ENCODE measurements at places on chromosomes 5 and 9.
A peak's percentile ranks its signal among the peaks of the same experiment; 100 is the strongest.

- no peak for DNase-seq
Observed at GRCh38 chr5:133360693-133361472, 251.5 kb downstream of the FSTL4 start.

- no peak for DNase-seq
Observed at GRCh38 chr5:140806834-140807775, at the start of gene PCDHA4. PCDHA4 (plus strand) TSS chr5:140807068.

- no peak for DNase-seq
Observed at GRCh38 chr5:39158786-39159185, 60.6 kb downstream of the FYB1 start.

- DNase-seq = no peak
Observed at GRCh38 chr9:93031629-93032430, 26.7 kb upstream of the SUSD3 start.

GRCh38 chr9:101463397-101463796, 27.8 kb upstream of the ALDOB start:
- no peak for DNase-seq

DNA sequence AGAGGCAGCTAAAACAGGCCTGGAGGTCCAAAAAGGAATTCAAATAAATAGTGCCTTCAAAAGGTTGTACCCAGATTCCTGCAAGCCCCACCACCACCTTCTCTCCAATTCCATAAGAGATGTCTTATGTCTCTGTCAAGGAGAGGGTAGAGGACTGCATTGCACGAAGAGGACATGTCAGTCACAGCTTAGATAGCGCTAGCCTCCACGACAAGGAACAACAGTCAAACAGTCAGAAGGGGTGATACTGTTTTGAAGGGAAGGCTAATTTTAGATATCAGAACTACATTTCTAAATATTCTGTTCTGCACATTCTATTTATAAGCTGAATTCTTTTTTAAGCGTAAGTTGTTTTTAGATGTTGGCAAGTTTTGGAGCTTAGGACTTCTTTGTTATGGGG, 34.2 kb downstream of the PLAC8L1 start:
- DNase-seq = no peak

DNA sequence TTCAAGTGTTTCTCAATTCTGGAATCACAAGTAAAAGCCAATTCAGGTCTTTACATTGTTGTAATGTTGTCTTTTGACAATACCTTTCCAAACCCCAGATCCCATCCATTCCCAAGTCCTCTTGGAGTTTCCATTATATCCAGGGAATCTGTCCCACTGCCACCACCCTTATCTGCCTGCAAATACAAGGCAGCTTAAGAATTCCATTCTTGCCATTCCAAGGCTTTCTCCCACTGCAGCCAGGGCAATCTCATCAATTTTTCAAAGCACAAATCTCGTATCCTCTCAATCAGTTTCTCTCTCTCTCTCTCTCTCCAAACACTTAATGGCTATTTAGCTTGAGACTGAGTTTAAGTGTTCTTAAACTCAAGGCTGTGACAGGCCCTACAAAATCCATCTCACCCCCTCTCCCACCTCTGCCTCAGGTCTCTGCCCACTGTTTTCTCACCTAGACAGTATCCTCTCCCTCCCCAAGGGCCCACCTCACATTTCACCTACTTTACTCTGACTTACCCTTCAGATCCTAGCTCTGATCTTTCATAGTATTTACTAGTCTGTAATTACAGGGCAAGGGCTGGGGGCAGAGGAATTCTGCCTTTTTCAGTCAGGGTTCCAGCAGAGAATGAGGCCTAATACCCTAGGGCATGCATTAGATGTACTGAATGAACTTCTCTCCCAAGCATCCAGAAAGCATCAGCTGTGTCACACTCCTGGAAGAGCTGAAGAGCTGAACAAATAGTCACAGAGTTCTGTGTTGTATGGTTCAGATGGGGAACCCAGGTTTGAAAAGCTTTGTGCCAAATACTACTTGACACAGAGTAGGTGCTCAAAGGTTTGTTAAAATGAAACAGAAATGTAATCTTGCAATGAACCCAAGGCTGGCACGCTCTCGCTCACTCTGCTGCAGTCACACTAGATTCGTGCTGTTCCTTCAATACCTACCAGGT, 46.0 kb downstream of the RAPGEF1 start:
- DNase-seq = no peak

DNA sequence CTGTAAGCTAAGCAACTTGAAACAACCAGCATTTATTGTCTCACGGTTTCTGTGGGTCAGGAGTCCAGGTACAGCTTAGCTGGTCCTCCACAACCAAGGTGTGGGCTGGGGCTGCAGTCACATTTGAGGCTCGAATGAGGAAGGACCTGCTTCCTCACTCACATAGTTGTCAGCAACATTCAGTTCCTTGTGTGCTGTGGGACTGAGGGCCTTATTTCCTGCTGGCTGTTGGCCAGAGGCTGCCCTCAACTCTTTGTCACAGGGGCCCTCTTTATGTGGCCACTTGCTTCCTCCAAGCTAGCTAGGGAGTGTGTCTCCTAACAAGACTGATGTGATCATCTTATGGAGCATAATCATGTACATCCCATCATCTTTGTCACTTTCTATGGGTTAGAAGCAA, 29.2 kb upstream of the SEMA4D start:
- no peak for DNase-seq

- DNase-seq = no peak
Observed at GRCh38 chr5:134440201-134440755, 28.6 kb upstream of the CDKN2AIPNL start.

DNA sequence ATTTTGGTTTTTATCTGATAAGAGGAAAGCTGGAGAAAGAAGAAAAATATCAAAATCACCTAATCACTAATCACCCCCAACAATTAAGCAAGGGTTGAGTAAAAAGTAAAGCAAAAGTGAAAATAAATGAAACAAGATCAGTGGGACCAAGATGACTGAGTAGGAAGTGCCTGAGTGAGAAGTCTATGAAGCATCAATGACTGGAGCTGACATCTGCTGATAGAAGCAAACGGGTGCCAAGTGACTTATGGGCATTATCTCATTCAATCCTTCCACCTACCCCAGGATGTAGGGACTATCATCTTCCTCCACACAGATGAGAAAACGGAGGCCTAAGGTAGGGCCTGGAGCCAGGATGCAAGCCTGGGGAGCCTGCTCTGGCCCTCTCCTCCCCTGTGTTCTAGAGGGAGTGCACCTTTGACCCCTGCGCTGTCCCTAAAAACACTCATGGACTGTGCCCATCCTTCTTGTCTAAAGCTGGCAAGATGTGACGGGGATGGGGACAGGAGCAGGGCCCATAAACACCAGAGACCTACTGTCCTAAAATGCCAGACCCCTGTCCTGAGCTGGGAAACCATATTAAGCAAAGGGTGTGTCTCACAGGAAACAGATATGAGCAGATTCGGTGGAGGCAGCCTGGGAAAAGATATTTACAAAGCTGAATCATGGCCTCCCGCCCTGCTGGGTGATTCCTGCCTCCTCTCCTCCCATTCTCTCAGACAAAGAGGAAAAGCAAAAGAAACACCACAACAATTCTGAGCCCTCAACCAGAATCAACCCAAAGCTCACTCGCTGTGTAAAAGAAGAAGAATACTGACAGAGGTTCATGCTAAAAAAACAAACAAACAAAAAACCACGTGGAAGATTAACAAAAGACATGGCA, 116.0 kb downstream of the AUH start:
- no peak for DNase-seq

- DNase-seq = no peak
Observed at GRCh38 chr9:133583111-133583510, 26.1 kb downstream of the FAM163B start.

GRCh38 chr5:180083529-180084060, 12.0 kb upstream of the RNF130 start:
- no peak for DNase-seq

GRCh38 chr5:150397782-150398721, 14.7 kb downstream of the CD74 start:
- no peak for DNase-seq

- no peak for DNase-seq
Observed at GRCh38 chr5:87340716-87341115, 72.0 kb downstream of the CCNH start.

- no peak for DNase-seq
Observed at GRCh38 chr9:33273972-33274328, 9.1 kb downstream of the CHMP5 start.

DNA sequence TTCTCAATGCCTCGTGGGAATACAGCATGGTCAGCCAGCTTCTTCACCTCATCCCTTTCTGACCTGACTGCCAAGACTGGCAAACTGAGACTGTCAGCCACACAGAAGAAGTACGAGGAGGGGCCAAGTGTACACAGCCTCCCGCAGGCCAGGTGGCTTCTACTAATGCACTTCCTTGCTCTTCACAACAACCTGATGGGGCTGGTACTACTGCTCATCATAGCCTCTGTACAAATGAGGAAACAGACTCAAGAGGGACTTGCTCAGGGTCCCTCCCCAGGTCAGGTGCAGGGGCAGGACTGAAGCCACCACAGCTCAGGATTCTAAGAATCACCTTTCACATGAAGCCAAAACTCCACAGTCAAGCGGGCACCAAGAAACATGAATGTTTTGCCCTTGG, 21.3 kb downstream of the NIPAL4 start:
- DNase-seq = no peak

DNA sequence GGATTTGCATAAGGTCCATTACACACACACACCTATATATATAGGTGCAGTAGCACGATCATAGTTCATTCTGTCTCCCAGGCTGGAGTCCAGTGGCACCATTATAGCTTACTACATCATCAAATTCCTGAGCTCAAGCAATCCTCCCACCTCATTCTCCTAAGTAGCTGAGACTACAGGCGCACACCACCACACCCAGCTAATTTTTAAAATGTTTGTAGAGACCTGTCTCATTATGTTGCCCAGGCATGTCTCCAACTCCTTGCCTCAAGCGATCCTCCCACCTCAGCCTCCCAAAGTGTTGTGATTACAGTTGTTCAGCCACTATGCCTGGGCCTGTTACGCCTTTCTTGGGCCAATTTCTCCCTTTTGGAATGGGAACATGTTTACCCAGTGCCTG, 39.7 kb downstream of the DNAJB5 start:
- no peak for DNase-seq

DNA sequence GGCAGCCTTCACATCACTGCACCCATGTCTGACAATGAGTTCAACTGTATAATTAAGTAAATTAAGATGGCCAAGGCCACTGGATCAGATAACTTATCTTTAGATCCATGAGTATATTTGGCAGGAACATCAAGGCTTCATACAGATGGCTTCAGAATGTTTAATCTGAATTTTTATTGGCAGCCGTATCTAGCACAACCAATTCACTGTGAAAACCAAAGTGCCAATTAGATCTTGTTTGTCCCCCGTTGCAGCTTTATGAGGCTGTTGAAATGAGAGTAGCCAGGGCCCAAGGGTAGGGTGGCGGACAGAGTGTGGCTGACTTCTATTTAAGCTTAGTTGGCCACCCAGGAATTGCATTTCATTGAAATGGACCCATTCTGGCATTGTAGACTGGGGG, 137.7 kb downstream of the SYK start:
- DNase-seq = no peak

GRCh38 chr9:72476617-72477437, 44.6 kb upstream of the TMC1 start:
- DNase-seq = no peak

- DNase-seq = no peak
Observed at GRCh38 chr5:20610681-20611080, 622.7 kb upstream of the CDH18 start.

GRCh38 chr5:137699336-137700281, 36.3 kb downstream of the KLHL3 start:
- no peak for DNase-seq

- DNase-seq = no peak
Observed at GRCh38 chr5:75260708-75261107, 24.0 kb upstream of the ANKRD31 start.

DNA sequence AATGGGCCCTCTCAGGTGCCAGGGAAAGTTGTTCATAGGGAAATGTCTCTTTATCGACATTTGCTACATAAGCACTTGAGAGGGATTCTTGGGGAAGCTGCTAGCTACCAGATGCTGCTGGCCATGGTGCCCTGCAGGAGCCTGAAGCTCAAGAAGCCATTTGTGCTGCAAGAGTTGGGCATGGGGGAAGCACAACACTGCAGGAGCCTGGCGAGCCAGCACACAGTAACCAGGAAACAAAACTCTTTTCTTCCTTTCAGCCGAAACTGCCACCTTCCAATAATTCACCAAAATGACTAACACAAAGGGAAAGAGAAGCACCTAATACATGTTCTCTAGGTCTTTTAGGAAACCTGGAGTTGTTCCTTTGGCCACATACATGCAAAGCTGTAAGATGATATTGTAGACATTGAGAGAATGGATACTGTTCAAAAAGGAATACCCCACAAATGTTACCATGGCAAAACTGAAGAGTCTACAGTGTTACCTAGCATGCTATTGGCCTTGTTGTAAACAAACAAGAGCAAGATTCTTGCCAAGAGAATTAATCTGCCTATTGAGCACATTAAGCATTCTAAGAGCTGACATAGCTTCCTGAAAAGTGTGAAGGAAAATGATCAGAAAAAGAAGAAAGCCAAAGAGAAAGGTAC, 26.1 kb upstream of the LARP1 start:
- DNase-seq = no peak

DNA sequence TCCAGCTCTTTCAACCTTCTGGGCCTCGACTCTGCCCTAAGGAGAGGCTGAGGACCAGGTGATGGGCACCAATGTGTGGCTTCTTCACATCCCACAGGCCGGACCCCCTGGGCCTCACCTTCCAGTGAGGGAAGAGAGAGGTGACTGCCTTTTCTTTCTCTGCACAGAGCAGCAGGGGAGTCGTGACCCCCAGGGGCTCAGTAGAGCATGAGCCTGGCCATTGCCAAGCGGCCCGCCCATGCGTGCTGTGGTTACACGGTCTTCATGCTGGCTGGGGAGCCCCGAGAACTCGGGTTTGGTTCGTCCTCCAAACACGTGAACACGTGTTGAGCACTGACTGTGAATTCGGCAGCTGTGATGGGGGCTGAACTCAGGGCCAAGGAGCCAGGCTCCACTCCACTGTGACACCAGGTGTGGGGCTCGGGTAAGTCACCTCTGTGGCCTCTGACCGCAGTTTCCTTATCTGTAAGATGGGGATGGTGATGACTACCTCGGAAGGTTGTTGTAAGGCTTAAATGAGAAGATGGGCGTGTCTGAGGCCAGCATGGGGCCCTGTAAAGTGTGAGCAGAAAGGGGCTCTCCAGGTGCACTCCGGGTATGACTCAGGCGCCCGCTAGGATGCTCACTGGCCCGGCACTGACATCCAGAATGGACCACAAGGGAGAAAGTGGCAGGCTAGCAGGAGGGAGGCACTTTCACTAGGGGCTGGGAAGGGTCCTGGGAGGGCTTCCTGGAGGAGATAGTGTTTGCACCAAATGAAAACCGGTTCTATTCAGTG, 13.4 kb upstream of the GRHPR start:
- peak; percentile 21 for DNase-seq

Data from stimulated activated CD8-positive, alpha-beta memory T cell treated with anti-CD3 and anti-CD28 coated beads, Interleukin-4, amount 100 ng/mL, for 4 hours (primary cell).